ENCODE measurements at places on chromosomes 5 and 9. TPM values are rescaled to one million over a fixed set of nuclear protein-coding genes. Genes with fewer than 3 reads are reported as not detected.

GRCh38 chr9:69234683-69235082 is 60.6 kb downstream of the TJP2 start:
- no peak for DNase-seq

GRCh38 chr5:92998456-92998855 is 582.6 kb downstream of the NR2F1-AS1 start:
- no peak for DNase-seq

- no peak for DNase-seq
Observed at GRCh38 chr5:151067632-151068432, 13.0 kb downstream of the TNIP1 start.

DNA sequence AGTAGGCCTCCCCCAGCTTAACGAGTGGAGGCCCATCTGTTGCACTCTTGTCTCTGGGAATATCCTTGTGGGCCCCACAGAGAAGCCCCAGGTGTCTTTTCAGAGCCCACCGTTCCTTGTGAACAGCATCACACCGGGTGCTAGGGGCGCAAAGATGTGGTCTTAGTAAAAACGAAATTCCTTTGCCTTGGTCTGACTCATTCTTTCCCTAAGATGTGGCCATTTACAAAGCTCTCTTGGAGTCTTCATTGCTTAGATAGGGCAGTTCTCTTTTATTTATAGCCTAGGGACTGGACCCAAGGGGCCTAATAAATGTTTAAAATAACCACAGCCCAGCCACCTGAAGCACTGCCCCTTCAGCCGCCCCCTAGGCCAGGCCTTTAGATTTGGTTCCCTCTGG is 52.8 kb upstream of the RPL26L1 start:
- DNase-seq: no peak

The HSD17B3 gene
- not detected for total RNA-seq

- DNase-seq: no peak
Observed at GRCh38 chr9:5321058-5321457, 16.5 kb upstream of the RLN2 start.

- DNase-seq: no peak
Observed at GRCh38 chr5:116135344-116135743, 50.5 kb downstream of the COMMD10 start.

DNA sequence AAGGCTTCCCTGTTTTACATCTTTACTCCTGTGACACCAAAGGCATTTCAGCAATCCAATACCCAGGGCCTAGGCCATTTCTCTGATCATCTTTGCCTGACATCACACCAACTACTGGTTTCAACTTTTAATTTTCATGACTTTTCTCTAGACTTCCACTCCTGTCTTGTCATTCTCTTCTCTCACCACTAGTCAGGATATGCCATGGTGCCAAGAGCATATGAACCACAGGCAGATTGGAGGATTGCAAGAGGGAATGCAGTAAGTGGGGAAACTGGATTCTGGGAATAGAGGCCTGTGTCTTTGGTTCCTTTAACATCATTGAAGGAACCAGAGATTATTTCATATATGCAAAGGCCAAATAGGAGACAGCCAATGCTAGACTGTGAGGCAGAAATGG is 69.3 kb downstream of the ANKRD31 start:
- DNase-seq: no peak

DNA sequence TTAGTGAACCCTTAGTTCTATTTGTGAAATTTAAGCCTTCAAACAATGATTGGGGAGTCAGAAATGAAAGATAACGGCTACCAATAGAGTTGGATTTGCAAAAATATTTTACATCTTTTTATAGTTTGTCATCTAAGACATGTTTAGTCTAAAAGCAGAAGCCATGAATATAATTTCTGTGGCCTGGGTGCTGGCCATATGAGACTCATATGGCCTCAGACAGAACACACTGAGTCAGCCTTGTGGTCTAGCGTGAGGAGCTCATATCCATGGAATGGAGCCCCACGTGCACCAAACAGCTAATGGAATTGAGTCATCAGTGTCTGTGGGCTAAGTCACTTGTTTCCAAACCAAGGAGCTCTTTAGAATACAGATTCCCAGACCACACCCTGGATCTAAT is 240.7 kb upstream of the NREP start:
- no peak for DNase-seq

DNA sequence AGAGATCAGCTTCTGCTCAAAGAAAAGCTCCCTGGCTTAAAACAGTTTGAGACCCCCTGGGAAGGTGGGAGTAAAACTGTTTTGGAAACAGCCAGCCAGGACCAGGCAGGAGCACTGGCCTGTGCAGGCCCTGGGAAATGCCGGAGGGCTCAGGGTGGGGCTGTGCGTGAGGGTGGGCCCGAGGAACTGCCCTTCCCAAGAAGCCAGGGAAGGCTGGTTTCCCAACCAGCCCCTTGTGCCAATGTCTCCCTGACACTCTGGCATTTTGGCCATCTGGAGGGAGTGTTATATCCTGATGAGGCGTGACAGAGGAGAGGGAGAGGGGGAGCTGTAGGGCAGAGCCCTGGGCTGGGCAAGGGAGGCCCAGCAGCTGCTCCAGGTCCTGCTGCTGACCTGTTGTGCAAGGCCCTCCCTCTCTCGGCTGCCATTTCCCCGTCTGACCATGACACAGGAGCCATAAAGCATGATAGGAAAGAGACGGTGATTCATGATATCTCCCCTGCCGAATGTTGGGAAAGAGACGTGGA is 16.1 kb downstream of the OLFML2A start:
- DNase-seq: peak; percentile 64

- DNase-seq: no peak
Observed at GRCh38 chr9:100534401-100534800, 43.5 kb upstream of the CAVIN4 start.

DNA sequence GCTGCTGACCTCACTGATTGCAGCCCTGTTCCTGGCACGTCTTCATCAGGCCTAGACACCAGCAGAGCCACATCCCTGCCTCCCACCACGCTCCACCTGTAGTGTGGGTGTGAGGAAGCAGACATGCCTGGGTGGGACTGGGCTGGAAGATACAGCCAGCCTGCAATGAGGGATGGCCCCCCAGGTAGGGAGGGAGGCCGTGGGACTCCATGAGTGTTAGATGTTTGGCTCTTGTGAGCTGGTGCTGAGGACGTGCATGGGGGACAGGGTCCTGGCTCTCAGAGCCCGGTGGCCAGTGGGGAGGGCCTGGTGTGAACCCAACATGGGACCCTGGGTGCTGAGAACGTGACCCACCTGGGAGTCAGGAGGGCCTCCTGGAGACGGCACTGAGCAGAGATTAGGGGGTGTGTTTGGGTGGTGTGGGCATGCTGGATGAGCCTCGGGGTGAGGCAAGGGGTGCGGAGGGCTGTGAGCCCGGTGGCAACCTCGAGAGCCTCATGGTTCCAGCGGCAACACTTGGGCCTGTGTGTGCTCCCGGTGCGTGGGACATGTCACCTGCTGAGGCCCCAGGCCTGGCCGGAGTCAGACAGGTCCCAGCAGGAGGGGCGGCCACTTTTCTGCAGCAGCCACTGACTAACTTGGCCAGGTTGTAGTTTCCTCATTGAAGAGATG is 87.6 kb downstream of the PHF2 start:
- no peak for DNase-seq

GRCh38 chr5:96177303-96177869 is 215.7 kb upstream of the ELL2 start:
- DNase-seq: no peak

GRCh38 chr5:161925960-161926359 is 78.0 kb downstream of the GABRA1 start:
- DNase-seq: no peak

GRCh38 chr9:106921341-106921899 is 58.5 kb downstream of the ZNF462 start:
- DNase-seq: peak; percentile 54

- no peak for DNase-seq
Observed at GRCh38 chr9:20363233-20363632, 259.1 kb downstream of the MLLT3 start.

DNA sequence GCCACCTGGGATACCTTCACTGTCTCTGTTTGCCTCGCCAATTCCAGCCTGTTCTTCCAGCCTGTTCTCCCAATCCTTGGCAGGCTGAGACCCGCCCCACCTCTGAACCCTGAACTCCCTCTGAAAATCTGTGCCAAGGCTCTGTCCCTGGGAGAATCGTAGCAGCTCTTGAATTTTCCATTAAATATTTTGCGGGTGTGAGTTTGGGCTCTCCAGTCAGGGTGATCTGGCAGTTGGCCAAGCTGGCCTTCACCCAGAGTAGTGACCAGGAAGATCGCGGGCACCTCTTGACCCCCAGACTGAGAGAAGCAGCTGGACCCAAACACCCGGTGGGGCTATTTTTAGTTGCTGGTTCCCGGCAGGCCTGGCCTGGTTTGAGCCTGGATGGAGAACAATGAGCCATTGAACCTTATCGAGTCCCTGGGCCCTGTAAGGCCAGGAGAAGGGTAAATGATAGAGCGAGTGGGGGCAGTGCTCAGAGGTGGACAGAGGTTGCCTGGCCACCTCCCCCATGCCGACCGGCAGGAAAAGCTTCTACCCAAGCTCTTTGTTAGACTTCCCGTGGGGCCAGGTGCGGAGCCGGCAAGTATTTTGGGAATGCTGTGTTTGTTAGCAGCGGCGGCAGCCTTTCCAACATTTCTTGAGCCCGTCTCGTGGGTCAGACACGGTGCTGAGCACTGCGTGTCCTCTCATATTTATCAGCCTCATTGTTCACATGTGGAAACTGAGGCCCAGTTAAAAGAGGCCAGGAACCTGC is 146.2 kb downstream of the RGS3 start:
- DNase-seq: peak; percentile 98
